Upper lobe of left lung (tissue), 6 donors: ENCODE measurements at places on chromosomes 1 and 21. TPM values are rescaled to one million over a fixed set of nuclear protein-coding genes. Genes with fewer than 3 reads are reported as not detected.

Gene AADACL4
- not detected for total RNA-seq

Gene TMEM50B
- total RNA-seq = 75.6 TPM

Gene LCE1E
- total RNA-seq = not detected

Gene KDF1
- total RNA-seq = 7.7 TPM

Gene GJA8
- not detected for total RNA-seq

Gene PGLYRP4
- total RNA-seq = not detected

Gene REN
- 0.66 TPM for total RNA-seq

Gene ST6GALNAC3
- 13.1 TPM for total RNA-seq
